Panc1 (cell line): ENCODE measurements at places on chromosomes 2 and 18.

GRCh38 chr2:60097298-60097697 is 456.2 kb downstream of the BCL11A start:
- no peak for DNase-seq

DNA sequence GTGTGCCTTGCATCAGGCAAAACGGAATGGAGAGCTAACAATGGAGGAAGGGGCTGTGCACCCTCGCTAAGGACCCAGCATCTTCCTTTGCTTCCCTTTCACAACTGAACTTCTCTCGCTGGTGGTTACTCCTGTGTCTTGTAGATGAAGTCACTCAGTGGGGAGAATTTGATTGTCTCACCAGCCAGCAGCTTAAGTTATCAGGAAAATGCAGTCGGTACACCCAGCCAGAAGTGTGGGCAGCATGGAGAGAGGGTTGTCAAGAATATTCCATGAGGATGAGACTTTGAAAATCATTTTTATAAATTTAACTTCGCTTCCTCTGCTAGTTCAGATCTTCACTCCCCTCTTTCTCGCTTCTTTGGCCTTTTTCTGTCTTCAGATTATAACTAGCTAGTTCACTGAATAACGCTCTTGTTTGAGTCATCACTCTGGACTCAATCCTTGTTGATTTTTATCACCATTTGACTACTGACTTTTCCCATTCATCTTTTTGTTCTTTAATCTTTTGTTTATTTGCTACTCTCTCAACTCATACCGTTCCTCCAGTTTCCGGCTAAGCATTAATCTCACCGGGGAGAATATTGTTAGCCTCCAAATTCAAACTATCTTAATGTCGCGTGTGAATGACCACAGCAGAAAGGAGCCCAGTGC is 221.7 kb downstream of the CD226 start:
- no peak for DNase-seq

DNA sequence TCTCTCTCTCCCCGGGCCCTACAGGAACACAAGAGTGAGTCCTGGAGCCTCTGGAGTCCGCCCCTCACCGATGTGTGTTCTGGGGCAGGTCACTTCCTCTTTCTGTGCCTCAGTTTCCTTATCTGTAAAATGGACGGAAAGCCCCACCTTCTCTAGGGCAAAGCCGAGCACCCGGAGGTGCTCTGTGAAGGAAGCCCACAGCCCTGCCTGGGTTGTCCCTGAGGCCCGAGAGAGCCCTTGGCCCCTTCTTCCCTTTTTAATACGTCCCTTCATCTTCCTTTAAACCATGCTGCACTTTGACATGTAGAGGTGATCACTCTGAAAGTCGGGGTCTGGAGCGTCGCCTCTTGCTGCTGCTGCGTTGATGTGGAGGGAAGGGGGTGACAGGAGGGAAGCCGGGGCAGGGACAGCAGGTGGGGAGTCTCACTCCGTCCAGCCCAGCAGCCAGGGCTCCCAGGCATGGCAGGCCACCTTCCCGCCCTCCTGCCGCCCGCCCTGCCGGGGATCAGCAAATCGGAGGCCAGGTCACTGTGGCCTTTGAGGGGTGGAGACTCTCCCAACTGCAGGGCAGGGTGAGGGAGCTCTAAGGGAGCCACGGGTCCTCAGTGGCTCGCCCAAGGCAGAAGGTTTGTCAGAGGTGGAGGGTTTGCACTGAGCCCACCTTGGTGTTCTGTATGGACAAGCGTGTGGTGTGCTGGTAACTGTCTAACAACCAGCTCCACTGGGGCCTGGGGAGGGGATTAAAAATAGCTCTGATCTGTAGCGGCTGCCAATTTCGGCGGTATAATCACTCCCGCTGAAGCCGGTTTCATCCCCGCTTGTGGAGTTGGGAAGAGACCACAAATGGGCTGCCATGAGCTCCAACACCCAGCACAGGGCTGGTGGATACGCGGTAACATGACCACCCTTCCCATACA is 135.9 kb upstream of the ID2 start:
- no peak for DNase-seq

- DNase-seq = no peak
Observed at GRCh38 chr18:4198956-4199355, 256.2 kb downstream of the DLGAP1 start.

- DNase-seq = no peak
Observed at GRCh38 chr18:48819781-48820482, 130.8 kb downstream of the SMAD7 start.

DNA sequence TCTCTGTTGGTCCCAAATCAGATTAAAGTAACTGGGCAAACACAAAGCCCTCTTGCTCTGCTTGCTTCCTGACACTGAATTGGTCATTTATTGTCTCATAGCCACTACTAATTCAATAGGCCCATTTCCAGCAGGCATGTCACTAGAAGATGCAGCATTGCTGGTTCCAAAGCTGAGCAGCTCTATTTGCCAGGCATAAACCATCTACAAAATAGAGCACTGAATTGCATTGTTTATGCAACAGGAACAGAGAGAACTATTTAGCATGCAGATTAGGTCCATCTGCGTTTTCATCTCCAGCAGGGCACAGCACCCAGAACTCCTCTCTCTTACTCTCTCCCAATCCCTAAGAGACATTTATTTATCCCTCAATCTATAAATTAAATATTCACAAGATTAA is 227.6 kb downstream of the SUCLG1 start:
- DNase-seq = no peak

DNA sequence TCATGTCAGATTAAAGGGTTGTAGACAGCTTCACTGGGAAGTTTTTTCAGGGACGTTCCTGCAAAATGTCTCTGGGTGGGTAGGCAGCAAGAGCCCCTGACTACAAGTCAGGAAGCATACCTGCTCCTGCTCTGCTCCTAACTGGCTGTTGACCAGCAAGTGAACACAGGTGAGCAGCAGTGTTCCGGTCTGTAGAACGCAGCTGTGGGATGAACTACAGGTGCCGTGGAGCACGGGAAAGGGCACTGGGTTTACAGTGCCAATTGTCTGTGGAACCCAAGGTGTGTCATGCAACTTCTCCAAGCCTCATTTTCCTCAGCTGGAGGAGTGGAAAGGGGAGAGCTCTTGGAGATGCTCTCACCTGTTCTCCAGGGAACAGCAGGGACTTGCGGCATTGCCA is 6.6 kb downstream of the ASB18 start:
- no peak for DNase-seq

DNA sequence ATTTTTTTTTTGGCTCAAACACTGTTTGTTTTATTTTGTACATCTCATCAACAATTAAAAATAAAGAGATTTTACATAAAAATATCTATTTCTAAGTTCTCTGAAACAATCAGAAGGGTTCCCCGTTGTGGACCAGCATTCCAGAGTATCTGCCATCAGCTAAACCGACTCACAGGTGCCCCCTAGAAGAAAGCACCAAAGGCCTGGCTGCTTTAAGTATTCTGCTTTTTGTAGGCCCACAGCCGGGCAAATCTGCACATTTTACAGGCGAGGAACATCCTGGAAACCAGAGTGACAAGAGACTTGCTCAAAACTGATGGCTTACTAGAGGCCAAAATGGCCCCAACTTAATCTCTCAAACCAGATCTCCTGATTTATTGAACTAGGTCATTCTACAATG is 82.2 kb upstream of the SETBP1 start:
- no peak for DNase-seq

- no peak for DNase-seq
Observed at GRCh38 chr2:199988151-199988550, 32.8 kb downstream of the MAIP1 start.

- no peak for DNase-seq
Observed at GRCh38 chr2:6749962-6750361, 115.7 kb downstream of the CMPK2 start.

DNA sequence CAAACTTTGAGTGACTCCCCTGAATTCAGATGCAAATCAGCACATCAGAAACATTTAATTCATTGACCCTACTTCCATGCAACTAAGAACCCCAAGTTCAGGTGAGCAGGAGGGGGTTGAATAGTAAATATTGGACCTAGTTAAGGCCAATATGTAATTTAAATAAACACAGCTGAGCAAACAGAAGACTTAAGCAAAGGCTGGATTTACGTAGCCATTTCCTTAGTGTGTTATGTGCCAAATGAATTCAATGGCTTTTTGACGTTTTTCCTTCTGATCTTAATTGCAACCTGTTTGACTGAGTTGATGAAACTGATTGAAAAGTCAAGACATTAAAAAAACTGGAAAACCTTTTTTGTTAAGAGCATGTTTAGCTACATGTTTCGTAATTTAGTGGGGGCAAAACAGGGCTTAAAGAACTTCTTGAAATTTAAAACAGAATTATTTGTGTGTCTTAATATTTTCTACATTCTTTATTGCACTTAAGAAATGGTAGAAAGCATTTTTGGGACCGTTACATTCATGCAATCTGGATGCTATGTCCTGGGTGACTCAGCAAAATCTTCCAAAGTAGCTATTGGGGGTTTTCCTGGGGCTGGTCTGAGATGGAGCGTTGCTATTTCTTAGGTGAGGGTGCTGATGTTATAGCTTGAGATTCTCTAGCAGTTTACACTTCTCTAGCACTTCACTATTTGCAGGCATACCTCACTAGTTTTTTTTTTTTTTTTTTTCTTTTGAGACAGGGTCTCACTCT is 25.5 kb upstream of the KCNE4 start:
- DNase-seq = no peak

- DNase-seq = no peak
Observed at GRCh38 chr2:833180-833579, 117.5 kb upstream of the SNTG2 start.

DNA sequence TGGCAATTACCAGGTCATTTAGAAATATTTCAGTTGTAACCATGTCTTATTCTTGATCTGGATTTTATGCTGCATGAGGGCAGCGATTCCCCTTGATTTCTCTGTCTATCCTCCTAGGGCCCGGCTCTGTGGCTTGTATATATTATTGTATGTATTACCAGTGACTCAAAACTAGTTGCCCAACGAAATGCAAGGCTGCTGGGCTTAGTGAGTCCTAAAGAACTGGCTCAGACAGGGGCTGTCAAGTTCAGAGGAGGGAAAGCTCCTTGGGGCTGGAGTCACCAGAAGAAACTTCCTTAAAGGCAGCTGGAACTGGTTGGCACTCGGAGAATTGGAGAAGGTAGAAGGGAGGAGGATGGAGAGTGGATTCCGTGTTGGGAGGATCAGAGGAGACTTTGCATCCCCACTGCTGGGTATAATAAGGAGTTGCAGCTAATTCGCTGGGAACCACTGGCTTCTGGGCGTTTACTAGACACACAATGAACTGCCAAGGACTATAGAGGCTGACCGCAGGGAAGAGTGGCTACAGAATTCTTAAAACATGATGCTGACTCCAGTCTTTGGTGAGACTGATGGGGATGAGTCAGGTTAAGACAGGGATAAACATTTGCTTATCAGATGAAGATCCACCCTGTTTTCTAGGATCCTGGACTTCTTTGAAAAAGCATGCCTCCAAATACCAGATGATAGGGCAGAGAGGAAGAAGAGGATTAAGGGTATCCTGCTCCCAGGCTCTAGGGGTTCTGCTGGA is 104.3 kb downstream of the PRKCE start:
- no peak for DNase-seq

- DNase-seq = no peak
Observed at GRCh38 chr18:35267809-35268208, 22.2 kb downstream of the ZSCAN30 start.

DNA sequence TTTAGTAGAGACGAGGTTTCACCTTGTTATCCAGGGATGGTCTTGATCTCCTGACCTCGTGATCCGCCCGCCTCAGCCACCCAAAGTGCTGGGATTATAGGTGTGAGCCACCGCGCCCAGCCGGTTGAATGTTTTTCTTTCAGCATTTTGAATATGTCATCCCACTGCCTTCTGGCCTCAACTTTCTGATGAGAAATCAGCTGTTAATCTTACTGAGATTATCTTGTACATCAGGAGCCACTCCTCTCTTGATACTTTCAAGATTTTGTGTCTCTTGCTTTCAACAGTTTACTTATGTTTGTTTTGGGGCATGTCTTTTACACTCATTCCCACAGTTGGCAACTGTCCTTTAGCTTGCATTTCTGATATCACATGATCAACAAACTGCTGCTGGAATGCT is 46.3 kb downstream of the CCDC150 start:
- no peak for DNase-seq

GRCh38 chr18:77101410-77102258 is 30.9 kb downstream of the MBP start:
- peak; percentile 99 for DNase-seq

DNA sequence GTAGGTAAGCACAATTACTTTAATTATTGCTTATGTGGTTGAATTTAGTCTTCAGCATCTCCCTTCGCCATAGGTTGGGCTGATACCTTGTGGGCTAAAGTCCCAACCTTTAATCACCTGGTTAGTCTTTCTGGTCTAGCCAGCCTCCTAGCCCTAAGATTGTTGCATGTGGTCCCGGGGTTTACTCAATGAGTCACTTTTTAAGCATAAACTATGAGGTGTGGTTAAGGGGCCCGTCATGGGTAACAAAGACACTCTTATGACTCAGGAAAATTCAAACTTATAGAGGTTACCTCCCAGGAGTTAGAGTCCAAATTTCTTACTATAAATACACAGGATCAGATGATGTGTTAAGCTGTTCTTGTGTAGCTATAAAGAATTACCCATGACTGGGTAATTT is 841.6 kb downstream of the TRIB2 start:
- peak; percentile 12 for DNase-seq

DNA sequence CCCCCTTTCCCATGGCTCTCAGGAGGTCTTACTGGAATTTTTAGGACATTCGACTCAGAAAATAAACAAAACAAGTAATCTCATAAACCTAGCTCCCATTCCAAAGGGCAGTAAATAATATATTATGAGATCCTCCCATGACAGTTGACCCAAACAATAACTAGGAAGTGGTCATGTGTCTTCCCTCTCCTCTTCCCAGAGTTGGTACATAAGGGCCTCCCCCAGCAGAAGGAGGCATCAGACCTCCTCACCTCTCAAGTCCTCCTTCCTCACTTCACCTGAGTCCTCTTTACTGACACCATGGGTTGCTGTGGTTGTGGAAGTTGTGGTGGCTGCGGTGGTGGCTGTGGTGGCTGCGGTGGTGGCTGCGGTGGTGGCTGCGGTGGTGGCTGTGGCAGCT is at the start of gene SCYGR7:
Gene SCYGR7 (plus strand): TSS at position 301 of the 400 bp plus-strand sequence. CDS start 0 bp downstream, at position 301.
- no peak for DNase-seq

- DNase-seq = no peak
Observed at GRCh38 chr2:111522231-111522768, 361.7 kb downstream of the ANAPC1 start.

DNA sequence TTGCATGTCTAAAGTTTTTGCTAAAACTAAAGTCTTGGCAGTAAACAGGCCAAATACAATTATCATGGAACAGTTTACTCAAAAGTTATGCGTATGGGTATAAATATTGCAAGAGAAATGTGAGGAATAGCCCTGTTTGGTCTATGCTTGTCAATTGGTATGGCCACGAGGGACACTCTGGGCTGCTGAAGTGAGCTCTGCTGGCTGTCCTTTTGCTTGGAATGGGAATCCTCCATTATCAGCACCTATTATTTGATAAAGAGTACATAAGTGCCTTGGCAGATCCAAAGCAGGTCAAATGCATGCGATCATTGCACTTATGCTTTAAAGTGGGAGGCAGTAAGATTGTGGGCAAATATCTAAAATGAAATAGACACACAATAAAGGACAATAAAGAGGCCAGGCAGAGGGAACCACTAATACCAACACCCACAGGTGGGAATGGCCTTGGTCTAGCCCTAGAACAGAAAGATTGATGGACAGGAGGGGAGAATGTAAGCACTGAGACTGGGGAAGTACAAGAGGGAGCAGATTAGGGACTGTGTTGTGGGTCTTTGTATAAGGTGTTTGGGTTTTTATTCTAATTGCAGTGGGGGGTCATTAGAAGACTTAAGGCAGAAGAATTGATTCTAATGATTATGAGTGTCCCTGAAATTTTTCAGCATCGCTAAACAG is 60.0 kb upstream of the NOSTRIN start:
- DNase-seq = no peak
